ENCODE measurements at places on chromosomes 4 and X. TPM values are rescaled to one million over a fixed set of nuclear protein-coding genes. Genes with fewer than 3 reads are reported as not detected.
A peak's percentile ranks its signal among the peaks of the same experiment; 100 is the strongest.

DNA sequence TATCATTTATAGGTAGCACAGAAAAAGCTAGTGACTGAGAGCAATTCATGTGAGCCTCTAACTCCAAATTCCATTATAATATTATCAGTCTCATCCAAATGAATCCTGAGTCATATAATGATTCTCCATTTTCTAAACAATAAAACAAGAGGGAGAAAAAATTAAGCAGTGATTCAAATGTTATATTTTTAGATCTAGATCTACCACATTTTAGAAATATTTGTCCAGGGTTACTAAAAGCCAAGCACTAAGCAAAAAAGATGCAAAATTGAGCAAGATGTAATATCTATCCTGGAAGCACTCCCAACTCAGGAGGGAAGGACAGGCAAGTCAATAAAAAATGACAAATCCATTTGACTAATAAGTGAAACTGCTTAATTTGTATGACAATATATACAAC, 172.8 kb downstream of the FBXW7 start:
- H3K27ac ChIP-seq = no peak overlapping the region
- no peak overlapping the region for H3K4me3 ChIP-seq
- no peak for DNase-seq
- H3K36me3 ChIP-seq = peaks cover 30% of the 10 kb centered on the region
- no peaks in the 10 kb centered on the region for H3K27me3 ChIP-seq

- H3K4me3 ChIP-seq = no peak overlapping the region
- no peak for DNase-seq
- H3K27ac ChIP-seq = no peak overlapping the region
- H3K4me1 ChIP-seq = no peaks in the 10 kb centered on the region
- H3K27me3 ChIP-seq = peaks cover 5% of the 10 kb centered on the region
- H3K36me3 ChIP-seq = no peaks in the 10 kb centered on the region
These were observed 160.3 kb downstream of the EMCN start for GRCh38 chr4:100357542-100357941.

Gene RAB40AL
- total RNA-seq = 0.23 TPM

DNA sequence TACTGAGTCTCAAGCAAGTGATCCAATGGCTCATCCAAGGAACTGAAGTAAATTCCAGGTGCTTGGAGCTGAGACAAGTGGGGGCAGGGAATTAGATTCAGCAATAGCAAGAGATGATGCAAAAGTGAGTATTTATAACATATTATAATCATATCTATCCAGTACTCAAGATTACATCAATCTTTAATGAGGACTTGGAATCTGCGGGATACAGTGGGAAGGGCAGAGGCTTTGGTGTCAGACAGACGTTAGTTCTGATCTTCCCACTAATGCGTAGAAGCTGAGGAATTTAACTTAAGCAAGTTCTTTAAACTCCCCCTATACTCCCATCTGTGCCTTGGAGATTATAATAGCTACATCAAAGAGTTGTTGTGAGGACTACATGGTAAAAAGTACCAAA, 143.4 kb upstream of the NWD2 start:
- H3K4me3 ChIP-seq = no peak overlapping the region
- H3K27ac ChIP-seq = no peak overlapping the region
- no peaks in the 10 kb centered on the region for H3K4me1 ChIP-seq
- no peaks in the 10 kb centered on the region for H3K36me3 ChIP-seq

Gene GNRHR
- not detected for total RNA-seq

Gene RNF128
- not detected for total RNA-seq

DNA sequence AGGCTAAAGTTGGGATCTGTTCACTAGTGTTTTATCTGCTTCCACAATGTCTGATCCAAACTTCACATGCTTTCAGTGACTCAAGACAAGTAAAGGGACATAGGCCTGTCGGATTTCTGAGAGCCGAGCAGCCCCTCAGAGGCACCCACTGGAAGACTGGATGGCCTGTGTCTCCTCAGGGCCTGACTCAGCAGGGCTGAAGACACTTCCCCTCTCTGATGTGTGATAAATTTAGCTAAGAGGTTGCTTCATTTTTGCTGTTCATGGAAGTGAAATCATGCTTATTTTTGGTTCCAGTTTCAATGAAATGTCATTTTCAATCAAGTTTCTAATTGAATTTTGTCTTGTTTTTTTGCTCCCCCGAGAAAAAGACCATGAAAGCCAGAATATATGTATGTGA, 93.7 kb downstream of the MXRA5 start:
- no peaks in the 10 kb centered on the region for H3K36me3 ChIP-seq
- H3K4me3 ChIP-seq = no peak overlapping the region
- no peak for DNase-seq
- no peak overlapping the region for H3K27ac ChIP-seq
- H3K27me3 ChIP-seq = no peaks in the 10 kb centered on the region

- peaks cover 10% of the 10 kb centered on the region for H3K27me3 ChIP-seq
- H3K4me3 ChIP-seq = no peak overlapping the region
- H3K27ac ChIP-seq = no peak overlapping the region
- no peaks in the 10 kb centered on the region for H3K36me3 ChIP-seq
- DNase-seq = peak; percentile 28
- no peaks in the 10 kb centered on the region for H3K4me1 ChIP-seq
These were observed 27.2 kb upstream of the SEC24B start for GRCh38 chr4:109406337-109406931.

GRCh38 chr4:124454772-124455270, 257.7 kb downstream of the ANKRD50 start:
- no peak overlapping the region for H3K4me3 ChIP-seq
- no peaks in the 10 kb centered on the region for H3K36me3 ChIP-seq
- no peaks in the 10 kb centered on the region for H3K4me1 ChIP-seq
- DNase-seq = no peak
- no peak overlapping the region for H3K27ac ChIP-seq

DNA sequence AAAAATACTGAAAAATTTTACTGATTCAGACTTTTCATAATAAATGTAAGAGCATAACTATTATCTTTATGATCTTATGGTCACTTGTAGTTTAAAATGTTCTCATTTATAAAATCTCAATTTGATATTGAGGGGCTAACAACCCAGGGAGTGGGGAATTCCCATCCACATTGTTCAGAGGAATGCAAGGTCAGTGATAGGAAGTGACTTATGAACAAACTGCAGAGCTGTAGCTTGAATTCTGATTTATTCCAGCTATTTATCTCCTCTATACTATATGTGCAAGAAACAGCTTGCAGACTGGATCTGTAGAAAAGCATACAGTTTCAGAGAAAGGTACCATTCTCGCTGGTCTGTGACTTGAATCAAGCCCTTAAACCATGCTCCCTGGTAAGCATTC, 61.6 kb downstream of the SEC24D start:
- DNase-seq = no peak
- H3K4me1 ChIP-seq = no peaks in the 10 kb centered on the region
- no peaks in the 10 kb centered on the region for H3K27me3 ChIP-seq
- peaks cover 7% of the 10 kb centered on the region for H3K36me3 ChIP-seq
- H3K27ac ChIP-seq = no peak overlapping the region
- no peak overlapping the region for H3K4me3 ChIP-seq

- no peak for DNase-seq
- H3K36me3 ChIP-seq = no peaks in the 10 kb centered on the region
- H3K4me1 ChIP-seq = no peaks in the 10 kb centered on the region
These were observed 306.4 kb downstream of the PTTG2 start for GRCh38 chr4:38266616-38267015.

Gene CNGA2
- total RNA-seq = not detected

Gene MMRN1
- 0.90 TPM for total RNA-seq

DNA sequence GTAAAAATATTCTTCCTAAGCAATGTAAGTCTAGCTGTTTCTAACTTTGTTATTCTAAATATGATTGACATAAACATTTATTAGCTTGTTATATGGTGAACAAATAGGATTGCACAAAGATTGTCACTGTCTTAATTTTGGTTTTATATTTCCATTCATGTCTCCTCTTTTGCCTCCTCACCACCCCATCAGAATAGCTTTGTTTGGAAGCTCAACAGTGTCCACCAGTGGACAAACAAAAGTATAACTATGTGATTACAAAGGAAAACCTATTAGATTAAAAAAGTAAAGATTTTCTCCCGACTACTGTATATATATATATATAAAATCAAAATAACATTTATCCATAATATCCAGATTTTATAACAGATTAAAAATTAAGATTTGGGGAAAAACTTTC, 468.2 kb downstream of the ZIC3 start:
- no peaks in the 10 kb centered on the region for H3K36me3 ChIP-seq
- H3K27ac ChIP-seq = no peak overlapping the region
- H3K4me1 ChIP-seq = no peaks in the 10 kb centered on the region

Gene PHOX2B
- total RNA-seq = not detected

DNA sequence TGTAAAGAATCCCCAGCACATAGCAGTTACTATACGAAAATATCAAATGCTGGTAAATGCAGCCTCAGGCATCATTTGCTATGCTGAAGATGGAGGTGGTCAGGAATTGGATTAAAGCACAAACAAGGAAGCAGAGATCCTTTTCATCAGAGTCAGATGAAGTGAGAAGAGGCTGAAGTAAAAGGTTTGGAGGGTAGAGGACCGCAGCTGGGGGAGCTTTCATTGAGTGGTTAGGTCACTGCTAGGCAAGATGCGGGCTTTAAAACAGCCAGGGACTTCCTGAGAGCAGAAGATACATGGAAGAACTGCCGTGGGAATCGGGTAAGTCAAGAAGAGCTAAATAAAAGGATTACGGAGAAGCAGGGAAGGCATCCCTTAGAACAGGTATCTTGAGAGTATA, 351.4 kb downstream of the UNC5C start:
- H3K27me3 ChIP-seq = no peaks in the 10 kb centered on the region
- H3K27ac ChIP-seq = no peak overlapping the region

Gene GABRG1
- total RNA-seq = not detected

All from activated CD4-positive, alpha-beta memory T cell treated with anti-CD3 and anti-CD28 coated beads, Interleukin-2, amount 10 ng/mL, durations not matched to agents 7 days and 5 days (primary cell).